Lower lobe of right lung (tissue), 2 donors: ENCODE measurements at places on chromosomes 3 and 15.

DNA sequence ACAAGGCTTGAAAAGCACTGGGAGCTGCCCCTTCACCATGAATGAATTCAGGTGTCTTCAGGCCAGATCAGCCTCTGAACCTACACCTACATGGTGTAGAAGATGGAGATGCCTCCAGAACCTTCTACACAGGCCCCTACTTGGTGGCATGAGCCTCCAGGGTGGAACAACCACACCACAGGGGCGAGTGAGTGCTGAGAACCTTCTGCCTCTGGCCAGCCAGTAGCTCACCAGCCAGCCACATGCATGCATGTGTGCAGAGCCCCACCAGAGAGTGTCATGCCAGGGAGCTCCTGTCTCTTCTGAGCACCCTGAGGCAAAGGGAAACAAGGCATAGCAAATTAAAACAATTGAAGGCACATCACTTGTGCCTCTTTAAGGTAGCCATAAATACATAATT, 161.8 kb upstream of the TOPAZ1 start:
- DNase-seq = no peak

DNA sequence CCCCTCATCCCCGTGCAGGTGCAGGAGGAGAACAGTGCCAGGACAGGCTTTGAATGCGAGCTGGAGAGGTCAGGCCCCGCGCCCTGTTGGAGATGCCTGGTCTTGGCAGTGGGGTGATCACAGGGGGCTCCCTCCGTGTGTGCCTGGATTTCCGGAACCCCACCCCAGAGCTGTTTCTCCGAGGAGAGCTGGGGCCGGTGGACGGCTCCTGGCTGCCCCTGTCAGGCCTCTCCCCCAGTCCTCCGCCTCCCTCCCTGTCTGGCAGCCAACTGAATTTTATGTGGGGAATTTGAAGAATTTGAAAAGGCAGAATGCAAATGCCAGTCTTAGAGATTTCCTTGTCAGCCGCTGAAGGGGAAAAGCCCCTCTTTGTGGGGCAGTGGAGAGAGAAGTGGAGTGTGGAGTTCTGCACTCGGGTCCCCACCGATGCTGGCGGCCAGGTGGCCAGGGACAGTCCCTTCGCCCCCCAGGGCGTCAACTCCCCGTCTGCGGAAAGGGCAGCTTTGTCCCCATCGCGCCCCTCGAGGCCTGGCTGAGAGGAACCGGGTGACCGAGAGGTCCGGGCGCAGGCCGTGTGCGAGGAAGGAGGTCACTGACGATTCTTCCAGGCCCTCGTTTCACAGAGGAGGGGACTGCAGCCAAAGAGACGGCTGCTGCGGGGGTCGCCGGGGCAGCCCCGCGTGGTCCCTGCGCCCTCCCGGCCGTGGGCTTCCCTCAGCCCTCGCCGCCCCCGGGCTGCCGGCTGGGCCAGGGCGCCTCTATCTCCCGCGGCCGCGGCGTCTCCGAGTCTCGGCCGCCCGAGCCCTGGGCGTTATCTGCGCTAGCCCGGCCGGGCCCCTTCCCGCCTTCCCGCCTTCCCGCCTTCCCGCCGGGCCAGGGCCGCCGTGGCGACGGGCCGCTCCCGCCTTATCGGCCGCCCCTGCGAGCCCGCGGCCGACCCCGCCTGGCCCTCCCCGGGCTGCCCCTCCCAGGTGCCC, 56.0 kb upstream of the LCTL start:
- peak; percentile 47 for DNase-seq

- DNase-seq = no peak
Measured at GRCh38 chr3:65659396-65659795, 379.3 kb downstream of the MAGI1 start.

DNA sequence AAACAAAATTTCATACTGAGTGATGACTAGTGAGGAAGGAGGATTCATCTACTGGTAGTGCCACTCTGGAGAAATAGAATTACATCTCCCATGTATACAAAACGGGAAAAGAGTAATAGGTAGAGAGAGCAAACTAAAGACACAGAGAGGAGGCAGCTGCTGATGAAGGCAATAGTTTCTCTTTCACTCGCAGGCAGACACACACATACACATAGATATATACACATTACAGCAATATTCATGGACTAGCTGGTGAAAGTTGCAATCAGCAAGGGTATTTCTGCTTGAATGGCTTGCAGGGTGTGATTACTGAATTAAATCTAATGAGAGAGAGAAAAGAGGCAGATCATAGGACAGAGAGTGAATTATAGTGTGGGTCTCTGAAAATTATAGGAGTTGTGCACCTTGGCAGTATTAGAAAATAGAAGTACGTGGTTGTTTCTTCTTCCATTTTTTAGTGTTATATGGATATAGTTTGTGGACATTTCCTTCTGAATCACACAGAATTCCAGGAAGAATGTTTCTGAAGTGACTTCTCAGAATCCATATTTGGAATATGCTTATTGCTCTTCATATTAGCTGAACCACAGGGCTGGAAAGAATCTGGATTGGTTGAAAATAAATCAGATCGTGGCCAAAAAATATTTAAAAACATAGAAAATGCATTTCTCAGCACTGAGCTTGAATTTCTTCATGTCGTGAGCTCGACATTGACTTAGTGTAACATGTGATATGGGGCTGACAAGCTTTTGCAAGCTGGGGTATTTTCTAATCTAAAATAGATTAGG, 991.2 kb downstream of the TUSC7 start:
- no peak for DNase-seq

DNA sequence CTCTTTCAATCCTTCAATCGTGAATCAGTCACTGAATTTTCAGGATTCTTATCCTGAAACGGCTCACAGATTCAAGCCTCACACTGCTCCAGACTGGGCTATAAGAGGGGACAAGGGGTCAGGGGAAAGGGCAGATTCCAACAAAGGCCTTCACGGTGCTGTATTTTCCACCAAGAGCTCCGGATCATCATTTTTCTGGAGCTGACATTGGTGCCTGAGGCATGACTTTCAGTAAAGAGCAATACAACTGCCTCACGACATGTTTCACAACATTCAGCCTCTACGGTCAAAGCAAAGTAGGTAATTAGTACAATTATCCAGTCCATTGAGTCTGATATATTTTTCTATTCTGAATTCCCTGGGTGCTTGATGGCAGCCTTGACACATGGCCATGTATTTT, 185.0 kb upstream of the PRICKLE2 start:
- DNase-seq = no peak

- no peak for DNase-seq
Measured at GRCh38 chr3:115859002-115859807, 235.9 kb downstream of the GAP43 start.

- no peak for DNase-seq
Measured at GRCh38 chr3:195544634-195545033, 1.5 kb upstream of the PPP1R2 start.

- no peak for DNase-seq
Measured at GRCh38 chr15:40118473-40118872, 9.8 kb upstream of the BMF start.

DNA sequence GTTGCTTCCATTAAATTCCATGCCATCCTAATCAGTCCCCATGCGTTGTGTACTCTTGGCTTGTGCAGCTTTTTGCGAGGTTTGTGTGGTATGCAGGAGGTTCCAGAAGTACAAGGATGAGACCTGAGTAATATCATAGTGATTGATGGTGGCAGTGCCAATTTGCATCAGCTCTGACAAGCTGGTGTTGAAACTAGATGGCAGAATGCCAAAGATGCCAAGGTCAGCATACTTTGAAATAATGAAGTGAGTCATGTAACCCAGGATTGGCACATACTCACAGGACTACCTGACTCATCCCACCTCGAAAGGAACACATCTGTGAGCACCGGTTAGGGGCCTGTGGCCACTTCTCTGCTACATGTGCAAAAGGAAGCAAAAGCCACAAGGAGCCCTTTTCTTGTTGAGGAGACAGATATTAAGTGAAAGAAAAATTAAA, 14.3 kb downstream of the KAT2B start:
- no peak for DNase-seq

DNA sequence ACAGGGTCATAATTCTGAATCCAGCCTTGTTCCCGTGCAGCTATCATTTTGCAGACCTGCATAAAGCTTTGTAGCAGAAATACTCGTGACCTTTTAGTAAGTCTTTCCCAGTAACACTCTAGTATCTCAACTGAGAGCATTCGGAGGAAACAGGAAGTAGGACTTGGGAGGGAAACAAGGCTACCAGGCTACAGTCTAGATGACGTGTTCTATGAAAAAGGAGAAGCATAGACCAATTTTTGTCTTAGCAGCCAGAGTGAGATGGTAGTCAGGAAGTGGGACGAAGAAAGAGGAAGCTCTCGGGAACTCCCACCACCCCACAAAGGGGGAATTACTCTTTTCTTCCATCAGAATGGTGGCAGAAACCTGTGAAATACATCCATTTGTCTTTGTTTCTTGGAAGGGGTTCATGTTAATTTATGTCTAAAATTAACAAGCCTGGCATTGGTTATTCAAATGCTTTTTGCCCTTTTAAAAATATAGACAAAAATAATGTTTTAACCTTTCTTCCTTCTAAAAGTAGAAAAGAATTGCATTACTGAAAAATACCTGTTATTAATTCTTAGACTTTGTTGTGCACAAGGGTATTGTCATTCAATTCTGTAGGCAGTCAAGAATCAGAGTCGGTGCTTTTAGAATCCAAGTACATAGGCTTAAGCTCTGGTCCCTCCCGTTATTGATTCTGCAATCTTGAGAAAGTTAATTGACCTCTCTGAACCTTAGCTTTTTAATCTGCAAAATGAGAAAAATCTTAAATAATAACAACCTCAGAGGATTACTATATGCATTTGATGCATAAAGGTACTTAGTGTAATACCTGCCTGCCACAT, 1.6 kb upstream of the SUCNR1 start:
- DNase-seq = no peak
